ENCODE measurements at places on chromosomes 4 and X.

GRCh38 chr4:167129146-167129545 lies 105.1 kb downstream of the SPOCK3 start:
- no peak for DNase-seq

- no peak for DNase-seq
Measured at GRCh38 chr4:112167794-112168193, 22.5 kb downstream of the FAM241A start.

DNA sequence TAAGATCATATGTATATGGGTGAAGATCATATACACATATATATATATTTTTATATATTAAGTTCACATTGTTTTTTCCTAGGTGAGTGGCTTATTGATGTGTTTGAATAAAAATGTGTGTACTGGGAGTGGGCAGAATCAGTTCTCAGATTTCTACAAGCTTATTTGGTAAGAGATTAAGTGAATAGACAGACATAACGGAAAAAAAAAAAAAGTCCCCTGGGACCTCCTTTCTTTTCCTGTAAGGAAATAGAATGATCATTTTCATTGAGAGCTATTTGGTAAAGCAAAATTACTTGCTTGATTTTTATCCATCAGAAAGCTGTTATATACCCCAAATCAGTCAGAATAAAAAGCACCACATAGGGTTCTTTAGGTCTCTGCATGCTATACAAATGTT lies 597.7 kb downstream of the PCDH18 start:
- DNase-seq, result no peak

GRCh38 chrX:32644476-32645245 lies 566.7 kb downstream of the DMD start:
- no peak for DNase-seq
